ENCODE measurements at places on chromosomes 7 and 10.

GRCh38 chr7:36986948-36987724 lies 262.8 kb upstream of the AOAH start:
- DNase-seq: peak; percentile 60

- DNase-seq: no peak
Measured at GRCh38 chr7:81527651-81528050, 242.2 kb downstream of the HGF start.

GRCh38 chr10:49139028-49139845 lies 5.4 kb upstream of the FAM170B start:
- DNase-seq: no peak

DNA sequence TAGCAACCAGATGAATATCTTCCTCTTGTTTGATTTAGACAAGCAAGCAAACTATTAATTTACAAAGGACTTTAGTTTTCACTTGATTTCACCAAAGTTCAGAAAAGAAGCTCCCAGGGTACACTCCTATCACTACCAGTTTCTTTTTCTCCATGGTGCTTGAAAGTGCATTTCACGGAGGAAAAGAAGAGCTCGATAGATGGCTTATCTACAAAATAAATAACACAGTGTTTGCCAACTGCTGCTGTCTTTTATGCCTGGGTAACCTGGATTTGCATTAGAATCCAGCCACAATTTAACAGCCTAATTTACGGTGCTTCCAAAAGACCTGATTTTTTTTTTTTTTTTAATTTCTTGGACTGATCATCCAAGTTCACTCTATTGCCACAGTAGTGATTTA lies 275.7 kb downstream of the GPR37 start:
- no peak for DNase-seq

GRCh38 chr10:27998178-27998953 lies 513 bp downstream of the ODAD2 start:
- DNase-seq: no peak

GRCh38 chr7:121329191-121330052 lies 622 bp downstream of the WNT16 start:
- peak; percentile 12 for DNase-seq

GRCh38 chr7:135386776-135387175 lies 123.1 kb downstream of the CNOT4 start:
- DNase-seq: no peak

- DNase-seq: no peak
Measured at GRCh38 chr10:5346881-5347280, 17.9 kb upstream of the UCN3 start.

GRCh38 chr7:75653651-75654050 lies 85.1 kb downstream of the HIP1 start:
- no peak for DNase-seq

DNA sequence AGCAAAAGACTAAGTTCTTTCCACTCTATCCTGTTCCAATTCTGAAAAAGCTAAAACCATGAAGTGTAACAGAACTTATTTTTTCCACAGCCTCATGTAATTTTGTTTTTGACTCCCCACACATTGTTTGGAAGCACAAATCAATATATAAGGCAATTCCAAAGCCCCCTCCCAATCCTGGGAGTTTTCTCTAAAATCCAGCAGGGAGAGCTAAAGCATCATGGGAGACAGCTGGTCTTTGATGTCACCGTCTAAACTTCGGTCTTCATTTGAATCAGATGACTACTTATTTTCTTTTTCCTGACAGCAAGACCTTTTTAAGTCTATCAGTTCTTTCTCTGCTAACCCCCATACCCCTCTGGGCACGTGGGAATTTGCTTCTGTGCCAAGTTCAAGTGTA lies 33.3 kb upstream of the PON1 start:
- DNase-seq: no peak

DNA sequence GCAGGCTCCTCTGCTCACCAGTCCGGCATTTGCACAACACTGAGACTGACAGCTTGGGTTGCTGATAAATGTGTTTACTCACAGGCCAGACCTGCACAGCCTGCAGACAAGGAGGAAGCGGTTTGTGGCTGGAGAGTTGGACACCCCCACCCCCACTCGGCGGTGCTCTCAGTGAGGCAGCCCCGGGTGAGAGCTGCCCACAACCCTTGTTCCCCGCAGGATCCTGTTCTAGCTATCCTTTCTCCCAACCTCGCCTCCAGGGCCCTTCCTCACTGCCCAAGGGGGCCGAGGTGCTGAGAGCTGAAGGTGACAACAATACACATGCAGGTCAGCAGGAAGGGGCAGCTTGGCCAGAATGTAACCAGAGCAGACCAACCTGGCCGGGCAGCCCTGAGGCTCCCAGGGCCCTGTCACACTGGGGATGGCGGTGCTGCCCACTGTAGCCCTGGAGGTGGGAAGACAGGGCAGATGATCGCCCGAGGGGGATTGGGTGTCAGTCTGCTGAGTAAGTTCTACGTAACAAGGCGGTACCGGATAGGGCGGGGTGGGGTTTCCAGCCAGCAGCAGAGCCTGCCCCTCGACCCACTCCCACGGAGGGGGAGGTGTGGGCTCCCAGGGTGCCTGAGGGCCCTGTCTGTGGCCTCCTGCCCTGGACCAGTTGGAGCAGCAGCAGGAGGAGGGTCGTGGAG lies 2.1 kb upstream of the ADAM8 start:
- peak; percentile 88 for DNase-seq

GRCh38 chr7:140640727-140641523 lies at the start of gene DENND2A:
Gene DENND2A (minus strand): TSS chr7:140640813. CDS start chr7:140602397, 38,416 bp downstream.
- DNase-seq: no peak

GRCh38 chr7:2120251-2120660 lies 112.5 kb downstream of the MAD1L1 start:
- peak; percentile 83 for DNase-seq

- DNase-seq: no peak
Measured at GRCh38 chr7:105680505-105681187, 99.4 kb upstream of the EFCAB10 start.

DNA sequence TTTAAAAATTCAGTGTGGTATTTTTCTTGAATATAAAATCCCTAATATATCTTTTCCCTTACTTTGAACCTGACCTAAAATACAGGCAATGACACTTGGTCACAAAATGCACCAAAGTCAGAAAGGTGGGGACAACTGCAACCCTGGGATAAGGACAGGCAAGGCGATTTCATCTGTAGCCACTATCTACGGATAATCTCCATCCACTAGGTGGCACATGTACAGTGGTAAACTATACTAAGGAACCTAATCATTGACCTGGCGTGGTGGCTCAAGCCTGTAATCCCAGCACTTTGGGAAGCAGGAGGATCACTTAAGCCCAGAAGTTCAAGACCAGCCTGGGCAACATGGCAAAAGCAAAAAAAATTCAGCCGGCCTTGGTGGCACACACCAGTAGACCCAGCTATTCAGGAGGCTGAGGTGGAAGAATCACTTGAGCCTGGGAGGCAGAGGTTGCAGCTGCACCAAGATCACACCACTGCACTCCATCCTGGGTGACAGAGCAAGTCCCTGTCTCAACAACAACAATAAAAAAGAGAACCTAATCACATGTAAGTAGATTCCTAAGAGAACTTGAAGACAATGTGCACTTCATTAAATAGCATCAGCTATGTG lies 98.9 kb downstream of the KMT2C start:
- peak; percentile 17 for DNase-seq

GRCh38 chr10:14377591-14378175 lies 47.0 kb upstream of the FRMD4A start:
- DNase-seq: no peak

- DNase-seq: no peak
Measured at GRCh38 chr7:16350634-16351033, 70.7 kb downstream of the CRPPA start.

DNA sequence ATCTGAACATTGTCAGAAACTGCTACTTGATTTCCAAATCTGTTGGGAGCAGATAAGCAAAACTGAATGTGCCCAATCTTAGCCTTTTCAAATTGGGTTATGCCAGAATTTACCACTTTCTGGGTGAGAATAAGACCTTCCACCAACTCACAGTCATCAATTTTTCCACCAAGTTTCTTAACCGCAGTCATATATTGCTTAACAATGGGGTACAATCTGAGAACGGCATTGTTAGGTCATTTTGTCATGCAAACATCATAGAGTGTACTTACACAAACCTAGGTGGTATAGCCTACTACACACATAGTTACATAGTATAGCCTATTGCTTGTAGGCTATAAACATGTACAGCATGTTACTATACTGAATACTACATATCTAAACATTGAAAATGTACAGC lies 16.0 kb downstream of the MRPS33 start:
- DNase-seq: no peak

DNA sequence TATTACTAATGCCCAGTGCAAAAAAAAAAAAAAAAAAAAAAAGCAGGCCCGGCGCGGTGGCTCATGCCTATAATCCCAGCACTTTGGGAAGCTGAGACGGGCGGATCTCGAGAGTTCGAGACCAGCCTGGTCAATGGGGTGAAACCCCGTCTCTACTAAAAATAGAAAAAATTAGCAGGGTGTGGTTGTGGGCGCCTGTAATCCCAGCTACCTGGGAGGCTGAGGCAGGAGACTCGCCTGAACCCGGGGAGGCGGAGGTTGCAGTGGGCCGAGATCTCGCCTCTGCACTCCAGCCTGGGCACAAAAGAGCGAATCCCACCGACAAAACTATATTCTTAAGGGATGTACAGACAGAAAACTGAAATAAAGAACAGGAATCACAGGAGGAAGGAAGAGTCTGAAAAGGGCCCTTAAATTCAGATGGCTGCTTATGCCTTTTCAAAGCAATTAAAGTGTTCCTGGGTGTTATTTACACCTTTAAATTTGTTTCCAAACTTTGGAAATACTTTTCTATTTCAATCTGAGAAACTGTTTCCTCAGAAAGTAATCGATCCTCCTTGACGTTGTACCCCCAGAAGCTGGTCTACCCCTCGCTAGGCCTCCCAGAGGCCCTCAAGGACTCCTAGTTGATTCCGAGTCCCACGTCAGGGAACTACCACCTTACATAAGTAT lies 2.0 kb upstream of the KMT2E start:
- no peak for DNase-seq

DNA sequence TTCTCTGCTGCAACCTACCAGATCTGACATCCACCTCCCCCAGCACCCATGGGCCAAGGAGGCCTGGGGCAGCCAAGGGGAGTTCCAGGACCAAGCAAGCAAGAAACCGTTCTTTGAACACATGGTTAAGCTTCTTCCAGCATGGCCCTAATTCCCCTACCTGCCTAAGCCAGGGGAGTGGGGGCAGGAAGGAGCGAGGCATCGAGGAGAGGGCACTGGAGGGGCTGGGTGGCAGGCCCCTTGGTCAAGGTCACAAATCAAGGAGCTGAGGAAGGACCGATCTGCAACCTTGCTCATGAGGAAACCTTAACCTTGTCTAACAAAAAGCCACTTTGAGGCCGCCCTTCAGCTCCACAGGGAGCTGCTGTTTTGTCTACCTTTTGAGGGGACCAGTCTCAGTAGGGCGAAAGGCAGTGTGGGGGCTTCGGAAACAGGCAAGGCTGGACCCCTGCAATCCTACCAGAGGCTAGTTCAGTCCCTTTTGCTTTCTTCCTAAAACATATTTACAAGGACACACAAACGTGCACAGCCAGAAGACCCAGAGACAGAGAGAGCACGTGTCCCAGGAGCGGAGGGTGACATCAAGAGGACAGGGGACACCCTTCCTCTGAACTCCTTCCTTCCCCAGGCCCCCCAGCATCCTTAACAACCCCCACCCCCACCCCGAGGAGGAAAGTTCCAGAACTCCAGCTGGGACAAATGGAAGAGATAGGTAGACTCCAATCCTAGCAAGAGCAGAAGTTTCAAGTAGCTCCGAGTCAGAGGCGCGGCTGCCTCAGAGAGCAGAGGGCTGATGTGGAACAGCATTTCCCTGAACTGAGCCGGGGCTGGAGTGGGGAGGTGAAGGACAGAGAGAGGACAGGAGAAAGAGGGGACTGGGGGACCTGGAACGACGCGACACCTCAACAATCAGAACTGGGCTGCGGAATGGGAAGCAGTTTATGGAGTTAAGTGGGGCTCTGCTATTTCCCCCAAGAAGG lies 28.2 kb downstream of the SPOCK2 start:
- no peak for DNase-seq

- DNase-seq: no peak
Measured at GRCh38 chr7:44980393-44981034, 1.7 kb upstream of the MYO1G start.

GRCh38 chr7:75727881-75728593 lies 10.7 kb downstream of the HIP1 start:
- peak; percentile 11 for DNase-seq

All from hematopoietic multipotent progenitor cell treated with erythropoietin and hydrocortisone succinate and interleukin-3 and kit ligand, for 8 days (in vitro differentiated cells).